ENCODE measurements at places on chromosomes 4 and X.

DNA sequence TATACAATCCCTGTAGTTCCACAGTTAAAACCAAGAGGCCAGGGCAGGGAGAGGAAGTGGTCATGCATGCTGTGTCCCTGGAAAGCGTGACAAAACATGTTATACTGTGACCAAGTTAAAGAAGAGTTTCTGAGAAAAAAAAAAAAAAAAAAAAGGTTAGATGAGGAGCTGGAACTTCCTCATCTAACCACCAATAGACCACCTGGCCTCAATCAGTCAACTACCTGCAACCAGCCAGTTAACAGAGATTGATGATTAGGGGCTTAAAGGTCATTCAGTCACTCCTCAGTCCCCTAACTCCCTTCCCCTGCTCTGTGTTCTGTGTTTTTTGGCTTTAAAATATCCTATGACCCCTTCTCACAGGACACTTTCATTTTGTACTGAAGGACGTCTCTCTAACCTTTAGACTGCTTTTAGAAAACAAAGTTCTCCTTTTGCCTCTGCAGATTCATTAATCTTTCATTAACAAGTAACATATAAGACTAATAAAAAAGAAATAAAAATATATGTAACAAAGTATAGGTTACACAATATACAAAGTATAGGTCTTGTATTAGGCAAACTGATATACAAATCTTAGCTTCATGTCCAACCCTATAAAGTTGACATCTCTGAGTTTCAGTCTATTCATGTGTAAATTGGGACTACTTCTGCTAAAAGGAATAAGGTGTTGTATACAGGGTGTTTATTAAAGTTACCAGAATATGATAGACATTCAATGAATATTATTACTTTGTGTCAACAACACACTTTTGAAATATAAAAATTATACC is 179.1 kb upstream of the NDST4 start:
- no peak for DNase-seq

DNA sequence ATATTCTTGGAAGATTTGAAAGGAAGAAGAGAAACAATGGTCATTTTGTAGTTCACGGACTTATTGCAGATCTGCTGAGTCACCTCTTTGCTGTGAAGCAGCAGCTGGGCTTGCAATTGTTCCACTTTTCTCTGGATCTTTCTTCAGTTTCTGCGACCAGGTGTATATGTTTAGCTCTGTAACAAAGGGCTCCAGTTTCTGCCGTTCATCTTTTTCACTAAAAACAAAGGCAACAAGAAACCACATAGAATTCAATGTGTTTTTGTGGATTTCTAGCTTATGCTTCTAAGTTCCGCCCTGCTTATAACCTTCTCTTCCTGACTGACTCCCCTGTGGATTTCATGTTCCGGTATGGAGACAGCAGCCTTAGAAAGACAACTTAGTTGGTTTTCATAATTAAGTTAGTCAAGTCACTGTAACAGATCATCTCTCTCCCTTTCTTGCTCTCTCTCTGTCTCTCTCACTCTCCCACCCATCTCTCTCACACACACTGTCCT is 121.6 kb upstream of the EPHA5 start:
- DNase-seq = no peak

GRCh38 chrX:37809970-37810369 is 30.1 kb downstream of the CYBB start:
- DNase-seq = no peak

DNA sequence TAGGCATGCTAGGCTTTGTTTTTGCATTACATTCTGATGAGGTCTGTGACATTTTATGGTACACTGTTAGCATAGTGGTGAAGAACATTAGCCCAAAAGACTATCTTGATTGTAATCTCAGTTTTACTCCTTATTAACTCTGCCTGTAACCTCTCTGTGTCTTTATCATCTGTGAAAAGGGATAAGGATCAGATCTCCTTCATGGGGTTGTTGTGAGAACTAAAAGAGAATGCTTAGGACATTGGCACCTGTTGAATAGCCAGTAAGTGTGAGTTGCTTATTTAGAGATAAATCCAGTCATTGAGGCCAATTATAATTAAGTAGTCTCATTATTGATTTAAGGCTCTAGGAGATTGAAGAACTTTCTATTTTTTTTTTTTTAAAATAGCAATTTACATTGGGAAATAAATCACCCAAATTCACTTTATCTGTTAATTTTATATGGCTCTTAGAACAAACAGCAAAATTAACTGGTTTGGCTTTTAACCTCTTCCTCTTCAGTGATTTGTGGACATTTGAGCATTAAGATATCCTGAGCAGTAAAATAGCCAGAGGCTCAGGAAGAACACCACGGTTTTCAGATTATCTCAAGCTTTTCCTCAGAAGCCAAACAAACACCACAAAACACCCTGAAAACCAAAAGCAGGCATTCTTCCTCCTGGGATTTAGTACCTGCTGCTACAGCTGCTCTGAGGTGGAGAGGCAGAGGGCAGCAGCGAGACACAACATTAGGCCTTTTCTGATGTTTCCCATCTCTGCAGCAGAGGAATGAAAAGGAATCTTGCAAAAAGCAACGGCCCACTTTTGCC is 192.9 kb downstream of the ARHGAP10 start:
- peak; percentile 40 for DNase-seq

DNA sequence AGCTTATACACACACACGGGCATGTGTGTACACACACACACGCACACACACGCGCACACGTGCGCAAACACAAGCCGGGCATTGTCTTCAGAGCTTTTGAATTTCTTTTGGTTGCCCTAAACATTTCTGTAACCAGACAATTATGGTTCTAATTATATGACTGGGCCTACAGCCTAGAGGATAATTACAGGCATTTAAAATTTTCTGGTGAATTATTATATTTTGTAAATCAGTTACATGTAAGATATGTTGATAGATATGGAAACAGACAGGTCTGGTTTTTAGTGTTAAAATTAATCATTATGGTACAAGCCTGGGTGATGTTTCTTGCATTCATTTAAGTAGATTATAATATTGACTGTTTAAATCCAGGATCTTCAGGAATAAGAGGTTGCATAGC is 1120.5 kb downstream of the ADGRL3 start:
- DNase-seq = no peak

- no peak for DNase-seq
Measured at GRCh38 chrX:136574548-136574947, 42.5 kb downstream of the VGLL1 start.

GRCh38 chrX:48883729-48884128 is 13.8 kb downstream of the TIMM17B start:
- DNase-seq = no peak

Measured in AG08395 (cell line).